ENCODE measurements at places on chromosomes 3 and 15.

- ATAC-seq = peak; percentile 77
Observed at GRCh38 chr15:92870010-92870591, 30.0 kb upstream of the CHD2 start.

- ATAC-seq = no peak
Observed at GRCh38 chr15:80558631-80559319, 136.3 kb upstream of the ABHD17C start.

DNA sequence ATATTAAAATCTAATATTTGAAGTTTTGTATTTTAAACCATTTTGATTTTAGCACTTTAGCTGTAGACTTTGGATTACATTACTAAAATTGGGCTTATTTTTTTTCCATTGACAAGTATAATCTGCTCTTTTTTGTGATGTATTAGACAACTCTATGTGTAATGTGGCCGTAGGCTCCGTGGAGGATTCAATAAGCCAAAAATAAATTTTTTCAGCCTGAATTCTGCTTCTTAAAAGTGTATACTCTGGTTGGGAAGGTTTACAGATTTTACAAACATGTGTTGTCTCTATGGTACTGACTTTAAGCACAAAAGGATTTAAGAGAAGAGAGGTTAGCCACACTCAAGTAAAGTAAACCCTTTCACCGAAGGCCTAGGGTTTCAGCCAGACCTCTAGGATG lies 110.8 kb downstream of the PLCL2 start:
- ATAC-seq = no peak

- ATAC-seq = no peak
Observed at GRCh38 chr3:100060685-100061484, 53.4 kb downstream of the FILIP1L start.

DNA sequence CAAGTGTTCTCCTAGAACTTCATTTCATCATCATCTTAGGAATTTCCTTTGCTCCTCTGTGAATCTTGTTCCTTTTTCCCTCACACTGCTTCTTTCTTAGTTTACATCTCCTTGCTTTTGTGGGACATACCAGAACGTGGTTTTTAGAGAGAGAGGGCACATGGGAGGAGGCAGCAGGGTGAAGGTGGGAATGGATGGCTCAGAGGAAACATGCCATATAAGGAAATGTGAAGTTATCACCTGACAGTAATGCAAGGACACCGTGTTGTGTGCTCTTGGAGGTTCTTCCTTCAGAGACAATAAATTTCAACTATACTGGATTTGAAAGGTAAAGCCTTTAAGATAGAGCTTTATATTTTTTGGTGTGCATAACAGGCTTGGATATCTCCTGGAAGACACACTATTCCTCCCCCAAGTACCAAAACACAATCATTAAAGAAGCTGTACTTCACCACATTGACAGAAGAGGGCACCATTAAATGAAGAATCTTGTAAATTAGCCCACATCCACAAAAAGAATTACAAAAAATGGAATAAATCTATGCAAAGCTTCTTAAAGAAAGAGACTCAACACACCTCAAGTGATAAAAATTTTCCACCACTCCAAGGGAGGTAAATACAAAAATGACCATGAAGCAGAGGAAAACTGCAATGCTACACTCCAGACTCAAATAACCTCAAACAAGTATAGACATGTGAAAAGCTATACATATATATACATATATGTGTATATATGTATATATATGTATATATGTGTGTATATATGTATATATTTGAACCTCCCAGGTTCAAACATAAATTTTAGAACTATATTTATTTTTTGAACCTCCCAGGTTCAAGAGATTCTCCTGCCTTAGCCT lies 26.1 kb downstream of the RPL39L start:
- ATAC-seq = peak; percentile 71

DNA sequence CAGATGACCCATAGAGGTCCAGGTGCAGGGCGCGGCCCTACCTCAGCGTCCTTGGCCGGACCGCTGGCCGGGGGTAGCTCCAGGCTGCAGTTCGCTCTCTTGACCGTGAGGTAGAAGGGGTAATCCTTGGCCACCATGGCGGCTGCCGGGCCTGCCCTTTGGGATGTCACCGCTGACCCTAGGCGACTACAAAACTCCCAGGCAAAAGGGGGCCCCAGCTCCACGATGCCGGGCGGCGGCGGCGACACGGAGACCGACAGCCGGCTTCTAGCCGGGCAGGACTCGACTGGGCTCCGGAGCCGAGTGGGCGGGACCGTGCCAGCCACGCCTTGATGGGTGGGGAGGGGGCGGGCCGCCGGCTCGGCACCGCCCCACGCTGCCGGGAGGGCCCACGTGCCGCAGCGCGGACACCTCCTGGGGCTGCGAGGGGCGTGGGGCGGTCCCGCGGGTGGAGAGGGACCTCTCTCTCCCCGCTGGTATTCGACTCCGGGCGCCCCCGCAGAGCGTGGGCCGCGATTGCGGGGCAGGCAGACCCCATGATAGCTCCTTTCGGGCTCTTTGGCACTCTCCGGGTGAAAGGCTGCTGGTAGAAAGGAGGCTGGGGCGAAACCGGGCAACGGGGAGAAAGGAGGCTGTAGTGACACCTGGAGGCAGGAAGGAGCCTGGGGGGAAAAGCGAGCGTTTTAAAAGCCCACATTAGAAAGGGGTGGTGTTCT lies at the start of gene ARHGEF3:
ARHGEF3 (minus strand) TSS at position 288 of the 716 bp plus-strand sequence; CDS start at position 137, 151 bp downstream.
- peak; percentile 97 for ATAC-seq

DNA sequence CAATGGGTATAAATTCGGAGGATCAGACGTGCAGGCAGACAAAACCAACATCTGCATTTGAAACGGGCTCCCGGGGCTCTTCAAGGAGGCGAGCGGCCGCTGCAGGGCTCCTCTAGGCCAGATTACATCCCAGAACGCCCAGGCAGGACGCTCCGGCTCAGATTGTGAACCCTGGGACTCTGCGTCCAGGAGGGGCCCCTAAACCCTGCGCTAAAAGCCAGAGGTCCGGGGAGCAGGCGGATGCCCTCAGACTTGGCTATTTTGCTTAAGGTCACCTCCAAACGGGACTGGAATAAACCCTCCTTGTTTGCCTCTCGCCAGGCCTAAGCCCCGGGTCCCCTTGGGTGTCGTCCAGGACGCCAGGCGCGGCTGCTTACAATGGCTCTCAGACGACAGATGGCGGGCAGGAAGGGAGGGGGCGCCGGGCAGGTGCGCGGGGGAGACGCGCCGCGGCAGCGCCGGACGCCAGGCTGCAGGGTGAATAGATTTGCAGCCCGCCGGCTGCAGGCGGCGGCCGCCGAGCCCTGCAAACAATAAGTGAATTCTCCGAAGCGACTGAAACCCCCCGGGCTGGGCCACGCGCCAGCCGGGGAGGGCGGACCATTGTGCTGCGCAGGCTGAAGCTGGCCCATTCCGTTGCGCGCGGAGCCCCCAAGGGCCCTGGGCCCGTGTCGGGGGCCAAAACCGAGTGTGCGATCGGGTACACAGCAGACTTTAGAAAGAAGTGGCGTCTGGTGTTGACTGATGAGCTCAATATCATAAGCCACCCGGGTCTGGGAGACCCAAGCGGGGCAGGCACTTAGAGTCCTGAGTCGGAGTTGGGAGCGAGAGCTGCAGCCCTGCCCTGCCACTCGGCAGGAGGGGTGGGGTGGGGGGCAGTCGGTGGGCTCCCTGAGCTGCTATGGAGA lies 32.3 kb upstream of the AMOTL2 start:
- ATAC-seq = peak; percentile 68

DNA sequence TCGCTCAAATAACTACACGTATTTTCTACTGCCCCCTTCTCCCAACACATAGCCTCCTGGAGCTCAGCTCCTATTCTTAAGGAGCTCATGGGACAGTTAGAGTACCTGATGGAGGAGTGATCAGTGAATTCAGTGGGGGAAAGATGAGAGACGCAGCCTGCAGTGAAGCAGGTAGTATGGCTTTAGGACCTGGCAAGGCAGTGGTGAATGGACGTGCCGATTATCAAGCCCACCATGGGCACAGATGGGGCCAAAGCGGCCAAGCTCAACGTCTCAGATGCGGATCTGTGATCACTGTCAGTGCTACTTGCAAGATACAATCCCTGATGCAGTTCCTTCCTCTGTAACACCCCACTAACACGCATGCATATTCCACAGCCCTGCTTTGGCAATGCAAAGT lies 45.8 kb upstream of the ATP2B2 start:
- ATAC-seq = no peak

DNA sequence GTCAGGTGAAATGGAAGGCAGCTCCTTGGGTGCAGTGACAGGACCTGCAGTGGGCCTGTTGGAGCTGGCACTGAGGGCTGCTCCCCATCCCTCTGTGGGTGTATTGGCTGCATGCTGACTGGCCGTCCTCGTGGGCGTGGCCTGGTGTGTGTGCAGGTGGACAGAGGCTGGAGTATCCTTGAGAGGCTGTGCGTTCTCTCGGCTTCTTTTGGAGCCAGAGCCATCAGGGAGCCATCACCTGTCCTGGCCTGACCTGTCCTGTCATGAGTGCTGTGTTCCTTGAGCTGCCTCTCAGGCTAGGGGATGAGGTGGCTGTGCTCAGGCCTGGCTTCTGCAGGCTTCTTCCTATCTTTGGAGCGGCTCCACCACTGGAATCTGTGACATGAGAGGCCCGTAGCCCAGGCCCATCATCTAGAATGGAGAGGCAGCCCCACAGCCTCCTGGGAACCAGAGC lies 61.5 kb downstream of the APBA2 start:
- no peak for ATAC-seq

- ATAC-seq = no peak
Observed at GRCh38 chr3:173258697-173259096, 117.7 kb upstream of the SPATA16 start.

GRCh38 chr15:42058791-42059190 lies 35.6 kb downstream of the PLA2G4D start:
- ATAC-seq = no peak

- 0 out of 3 replicates have a peak, but pooled peaks have one; percentile 25 for ATAC-seq
Observed at GRCh38 chr3:64039981-64040733, 16.9 kb upstream of the PSMD6 start.

GRCh38 chr3:68256635-68257223 lies 602.3 kb upstream of the SUCLG2 start:
- no peak for ATAC-seq

DNA sequence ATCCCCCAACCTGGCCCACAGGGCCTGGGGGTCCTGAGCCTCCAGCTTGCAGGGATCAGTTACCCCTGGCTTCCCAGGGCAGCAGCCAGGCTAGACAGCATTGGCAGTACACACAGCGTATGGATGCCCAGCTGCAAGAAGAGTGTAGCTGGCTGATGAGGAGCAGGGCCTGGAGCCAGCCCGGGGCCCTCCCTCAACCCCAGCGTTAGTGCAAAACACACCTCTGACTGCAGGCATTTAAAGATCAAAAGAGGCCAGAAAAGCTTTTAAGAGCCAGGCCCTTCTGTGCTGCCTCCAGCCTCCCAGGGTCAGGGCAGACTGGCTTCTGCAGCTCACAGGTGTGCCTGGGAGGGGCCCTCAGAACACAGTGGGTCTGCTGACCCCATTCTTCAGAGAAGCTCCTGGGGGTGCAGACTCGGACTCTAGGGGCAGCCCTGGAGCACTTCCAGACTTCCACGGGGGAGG lies 110.6 kb downstream of the ETFA start:
- no peak for ATAC-seq

DNA sequence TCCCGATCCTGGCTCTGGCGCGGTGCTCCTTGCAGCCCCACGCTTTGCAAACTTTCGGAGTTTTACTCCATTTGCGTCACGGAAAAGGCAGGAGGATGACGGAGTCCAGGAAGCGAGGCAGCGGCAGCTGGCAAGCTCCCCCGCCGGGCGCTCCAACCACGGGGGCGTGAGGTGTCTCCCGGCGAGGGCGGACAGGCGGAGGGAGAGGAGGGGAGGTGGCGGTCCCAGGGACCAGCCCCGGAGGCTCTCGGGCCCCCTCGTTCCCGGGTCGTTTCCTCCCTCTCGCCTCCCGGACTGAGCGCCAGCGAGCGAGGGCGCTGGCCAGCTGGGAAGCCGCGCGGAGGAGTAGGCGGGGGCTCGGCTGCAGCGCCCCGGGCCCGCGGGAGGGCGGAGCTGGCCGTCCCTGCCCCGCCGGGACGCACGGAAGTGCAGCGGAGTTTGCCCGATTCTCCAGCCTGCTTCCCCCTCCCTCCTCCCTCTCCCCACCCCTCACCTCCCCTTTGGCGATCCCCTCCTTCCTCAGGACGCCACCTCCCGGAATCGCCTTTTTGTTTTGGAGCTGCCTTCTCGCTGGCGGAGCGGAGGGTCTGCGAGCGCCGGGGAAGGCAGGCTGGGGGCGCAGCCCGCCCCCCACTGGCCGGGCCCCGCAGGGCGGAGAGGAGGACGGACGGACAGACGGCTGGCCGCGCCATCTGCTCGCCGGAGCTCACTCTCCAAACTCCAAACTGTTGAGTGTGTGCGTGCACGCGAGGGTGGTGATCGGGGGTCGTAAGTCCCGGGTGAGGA lies at the start of gene SNX33:
SNX33 (plus strand) TSS at position 543 of the 786 bp plus-strand sequence. CDS start 1,191 bp downstream, outside the sequence.
- ATAC-seq = peak; percentile 86

GRCh38 chr3:128482666-128483656 lies 10.0 kb downstream of the GATA2 start:
- peak; percentile 40 for ATAC-seq

DNA sequence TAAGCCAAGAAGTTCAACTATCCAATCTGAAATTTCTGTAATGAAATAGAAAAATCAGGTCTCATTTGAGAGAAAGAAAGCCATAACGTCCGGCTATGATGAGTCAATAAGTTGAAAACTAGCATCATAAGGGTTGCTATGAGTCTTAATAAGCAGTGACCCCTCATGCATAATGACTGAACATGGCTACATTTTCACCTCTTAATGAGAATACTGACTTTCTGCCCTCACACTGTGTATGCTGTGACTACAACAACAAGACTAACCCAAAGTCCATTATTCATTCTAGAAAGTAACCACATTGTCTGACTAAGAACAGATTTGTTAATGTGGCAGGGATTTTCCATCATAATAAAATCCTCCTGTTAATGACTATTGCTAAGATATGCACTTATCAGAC lies 884.0 kb upstream of the CADM2 start:
- no peak for ATAC-seq

DNA sequence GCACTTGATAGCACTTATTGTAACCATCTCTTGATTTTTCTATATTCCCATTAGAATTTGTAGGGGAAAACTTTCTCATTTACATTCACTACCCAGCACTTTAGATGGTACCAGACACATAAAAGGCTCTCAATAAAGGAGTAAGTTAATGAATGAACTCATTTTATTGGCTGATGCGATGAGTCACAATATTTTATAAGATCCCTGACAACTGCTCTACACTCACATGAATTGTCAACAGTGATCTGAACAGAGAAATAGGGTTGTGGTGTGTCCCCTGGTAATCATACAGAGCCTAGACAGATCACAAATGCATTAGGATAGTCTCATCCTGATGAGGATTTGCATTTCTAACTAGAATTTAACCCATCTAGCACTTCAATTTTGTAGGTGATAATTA lies 567.6 kb upstream of the ARPP21 start:
- no peak for ATAC-seq

- no peak for ATAC-seq
Observed at GRCh38 chr3:81445712-81446111, 315.7 kb downstream of the GBE1 start.

GRCh38 chr15:44501768-44502366 lies 35.1 kb upstream of the EIF3J start:
- ATAC-seq = peak; percentile 84

DNA sequence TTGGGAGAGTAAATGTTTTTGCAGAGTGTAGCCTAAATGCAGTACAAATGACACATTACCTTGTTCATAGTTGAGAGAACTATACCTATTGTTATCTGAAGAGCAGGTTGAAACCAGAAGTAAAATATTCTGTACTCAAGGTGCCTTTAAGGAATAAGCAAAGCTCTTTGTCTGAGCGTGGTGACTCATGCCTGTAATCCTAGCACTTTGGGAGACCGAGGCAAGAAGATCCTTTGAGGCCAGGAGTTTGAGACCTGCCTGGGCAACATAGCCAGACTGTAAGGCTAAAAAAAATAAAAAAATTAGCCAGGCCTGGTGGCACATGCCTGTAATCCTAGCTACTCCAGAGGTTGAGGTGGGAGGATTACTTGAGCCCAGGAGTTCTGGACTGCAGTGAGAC lies 2.2 kb upstream of the RNF13 start:
- no peak for ATAC-seq

All from SK-N-SH treated with all-trans-retinoic acid at 6 μM for 48 hours (cell line).